ENCODE measurements at places on chromosomes 13 and 19.

DNA sequence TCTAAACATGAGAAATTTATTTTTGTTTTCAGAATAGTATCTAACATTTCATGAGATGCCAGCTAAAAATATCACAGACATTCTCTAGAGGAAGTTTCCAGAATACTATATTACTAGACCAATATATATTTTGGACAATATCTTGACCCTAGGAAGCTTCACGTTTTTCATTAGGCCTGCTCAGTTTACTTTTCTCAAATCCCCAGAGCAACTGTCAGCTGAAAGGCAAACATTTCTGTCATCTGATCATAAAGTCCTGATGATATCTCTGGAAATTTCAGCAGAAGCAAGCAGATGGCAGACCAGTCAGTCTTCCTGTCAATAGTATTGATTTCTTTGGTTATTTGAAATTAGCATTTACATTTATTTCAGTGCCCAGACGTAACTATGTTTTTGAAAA, 4.0 kb downstream of the POSTN start:
- DNase-seq, result no peak

GRCh38 chr19:1017115-1017905, 3.6 kb downstream of the TMEM259 start:
- DNase-seq, result no peak

DNA sequence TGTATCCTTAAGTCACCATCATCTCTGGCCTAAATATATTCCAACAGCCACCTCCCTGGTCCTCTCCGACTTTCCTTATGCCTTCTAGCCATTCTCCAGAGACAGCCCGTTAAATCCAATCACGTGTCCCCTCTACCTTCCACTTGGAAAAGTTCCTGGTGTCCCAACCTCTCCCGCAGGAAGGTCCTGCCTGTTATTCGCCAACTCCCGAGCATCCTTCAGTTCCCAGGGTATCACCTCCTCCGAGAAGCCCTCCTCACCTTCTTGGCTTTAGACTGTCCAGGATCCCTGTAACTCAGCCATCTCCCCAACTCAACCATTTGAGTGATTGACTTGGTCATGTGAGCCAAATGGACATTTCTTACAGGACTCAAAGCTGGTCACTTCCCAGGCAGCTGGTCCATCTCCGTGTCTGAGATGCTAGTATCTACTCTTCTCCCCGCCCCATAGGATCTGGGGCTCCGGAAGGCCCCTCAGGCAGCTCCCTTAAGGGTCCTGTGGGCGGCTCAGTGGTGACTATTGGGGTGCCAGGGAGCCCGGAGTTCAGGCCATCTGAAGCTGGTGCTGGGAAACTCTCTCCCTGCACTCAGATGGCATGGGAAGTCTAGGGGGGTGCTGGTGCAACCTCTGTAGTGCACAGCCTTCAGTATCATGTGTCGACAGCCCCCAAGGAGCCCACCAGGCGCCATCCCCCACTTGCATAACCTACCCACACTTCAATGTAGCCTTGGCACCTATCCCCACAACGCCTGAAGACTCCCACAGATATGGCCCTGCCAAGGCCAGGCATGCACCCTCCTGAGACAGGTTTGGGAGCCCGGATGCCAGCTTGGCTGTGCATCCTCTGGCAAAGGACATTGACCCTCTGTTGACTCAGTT, 27.9 kb upstream of the NANOS3 start:
- no peak for DNase-seq

DNA sequence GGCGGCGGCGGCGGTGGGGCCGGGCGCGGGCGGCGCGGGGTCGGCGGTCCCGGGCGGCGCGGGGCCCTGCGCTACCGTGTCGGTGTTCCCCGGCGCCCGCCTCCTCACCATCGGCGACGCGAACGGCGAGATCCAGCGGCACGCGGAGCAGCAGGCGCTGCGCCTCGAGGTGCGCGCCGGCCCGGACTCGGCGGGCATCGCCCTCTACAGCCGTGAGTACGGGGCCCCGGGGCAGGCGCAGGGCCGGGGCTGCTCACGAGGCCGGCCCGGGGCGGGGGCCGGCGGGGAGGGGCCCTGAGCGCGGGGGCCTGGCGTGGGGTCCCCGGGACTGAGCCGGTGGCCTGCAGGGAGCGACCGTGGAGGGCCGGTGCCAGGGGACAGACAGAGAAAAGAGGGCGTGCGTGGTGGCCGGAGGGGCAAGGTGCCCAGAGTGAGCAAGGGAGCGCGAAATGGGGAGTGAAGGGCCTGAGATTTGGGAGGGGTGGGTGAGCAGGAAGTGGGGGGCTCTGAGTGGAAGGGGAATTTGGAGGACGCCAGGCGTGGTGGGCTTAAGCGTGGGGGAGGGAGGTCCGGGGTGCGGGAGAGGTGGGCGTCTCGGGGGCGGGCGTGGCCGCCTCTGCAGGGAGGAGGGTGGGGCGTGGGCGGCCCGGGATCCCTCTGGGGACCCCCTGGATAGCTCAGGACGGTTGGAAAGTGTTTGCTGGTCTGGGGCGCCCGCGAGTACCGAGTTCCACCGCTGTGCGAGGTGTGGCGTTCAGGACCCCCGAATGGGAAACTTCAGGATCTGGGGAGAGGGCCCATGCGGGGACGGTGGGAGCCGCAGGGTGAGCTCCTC, 575 bp downstream of the CARM1 start:
- no peak for DNase-seq

DNA sequence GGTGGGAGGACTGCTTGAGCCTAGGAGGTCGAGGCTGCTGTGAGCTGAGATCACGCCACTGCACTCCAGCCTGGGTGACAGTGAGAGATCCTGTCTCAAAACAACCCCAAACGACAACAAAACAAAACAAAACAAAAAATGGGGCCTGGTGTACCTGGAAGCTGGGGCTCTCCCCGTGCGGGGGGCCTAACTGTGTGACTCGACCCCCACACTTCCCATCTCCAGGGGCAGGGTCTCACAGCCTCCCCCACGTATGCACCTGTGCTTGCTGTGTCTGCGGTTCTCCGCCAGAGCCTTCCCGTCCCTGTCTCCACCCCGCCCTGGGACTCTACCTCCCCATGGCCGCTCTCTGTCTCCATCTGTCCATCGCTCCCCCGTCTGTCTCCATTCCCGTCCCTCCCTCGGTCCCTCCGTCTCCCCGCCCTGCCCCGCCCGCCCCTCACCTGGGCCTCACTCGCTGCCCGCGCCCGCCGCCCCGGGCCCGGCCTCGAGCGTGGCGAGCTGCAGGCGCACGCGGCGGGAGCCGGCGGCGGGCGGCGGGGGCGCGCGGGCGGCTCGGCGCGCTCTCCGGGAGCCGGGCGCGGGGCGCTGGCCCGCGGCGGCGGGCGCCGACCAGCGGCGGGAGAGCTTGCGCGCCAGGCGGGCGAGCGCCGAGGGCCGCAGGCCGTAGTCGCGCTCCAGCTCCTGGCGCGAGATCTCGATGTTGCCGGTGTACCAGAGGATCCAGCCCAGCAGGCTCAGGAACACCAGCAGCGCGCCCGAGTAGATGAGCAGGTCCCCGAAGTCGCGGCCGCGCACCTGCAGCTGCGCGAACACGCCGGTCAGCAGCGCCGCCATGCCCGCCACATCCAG, 587 bp downstream of the TMEM238 start:
- no peak for DNase-seq

DNA sequence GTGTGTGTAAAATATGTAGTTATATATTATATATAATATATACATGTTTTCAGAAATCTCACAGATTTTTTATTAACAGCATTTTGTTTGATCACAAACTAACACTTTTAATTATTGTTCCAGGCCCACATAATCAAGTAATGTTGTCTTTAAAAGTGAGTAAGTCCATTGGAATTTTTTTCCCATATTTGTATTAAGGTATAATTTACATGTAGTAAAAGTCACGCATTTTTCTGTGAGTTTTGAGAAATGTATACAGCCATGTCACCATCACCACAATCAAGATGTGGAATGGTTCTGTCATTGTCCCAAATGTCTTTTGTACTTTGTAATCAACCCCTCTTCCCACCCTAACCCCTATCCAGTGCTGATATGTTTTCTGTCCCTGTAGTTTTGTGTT, 120.0 kb upstream of the RFC3 start:
- no peak for DNase-seq

DNA sequence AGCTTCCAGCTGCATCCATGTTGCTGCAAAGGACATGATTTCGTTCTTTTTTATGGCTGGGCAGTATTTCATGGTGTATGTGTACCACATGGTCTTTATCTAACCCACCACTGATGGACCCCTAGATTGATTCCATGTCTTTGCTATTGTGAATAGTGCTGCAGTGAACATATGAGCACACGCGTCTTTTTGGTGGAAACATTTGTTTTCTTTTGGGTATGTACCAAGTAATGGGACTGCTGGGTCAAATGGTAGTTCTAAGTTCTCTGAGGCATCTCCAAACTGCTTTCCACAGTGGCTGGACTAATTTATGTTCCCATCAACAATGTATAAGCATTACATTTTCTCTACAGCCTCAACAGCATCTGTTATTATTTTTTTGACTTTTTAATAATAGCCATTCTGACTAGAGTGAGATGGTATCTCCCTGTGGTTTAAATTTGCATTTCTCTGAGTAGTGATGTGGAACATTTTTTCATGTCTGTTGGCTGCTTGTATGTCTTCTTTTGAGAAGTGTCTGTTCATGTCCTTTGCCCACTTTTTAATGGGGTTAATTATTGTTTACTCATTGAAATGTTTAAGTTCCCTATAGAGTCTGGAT, 6.8 kb upstream of the UBE2L5 start:
- DNase-seq, result no peak

DNA sequence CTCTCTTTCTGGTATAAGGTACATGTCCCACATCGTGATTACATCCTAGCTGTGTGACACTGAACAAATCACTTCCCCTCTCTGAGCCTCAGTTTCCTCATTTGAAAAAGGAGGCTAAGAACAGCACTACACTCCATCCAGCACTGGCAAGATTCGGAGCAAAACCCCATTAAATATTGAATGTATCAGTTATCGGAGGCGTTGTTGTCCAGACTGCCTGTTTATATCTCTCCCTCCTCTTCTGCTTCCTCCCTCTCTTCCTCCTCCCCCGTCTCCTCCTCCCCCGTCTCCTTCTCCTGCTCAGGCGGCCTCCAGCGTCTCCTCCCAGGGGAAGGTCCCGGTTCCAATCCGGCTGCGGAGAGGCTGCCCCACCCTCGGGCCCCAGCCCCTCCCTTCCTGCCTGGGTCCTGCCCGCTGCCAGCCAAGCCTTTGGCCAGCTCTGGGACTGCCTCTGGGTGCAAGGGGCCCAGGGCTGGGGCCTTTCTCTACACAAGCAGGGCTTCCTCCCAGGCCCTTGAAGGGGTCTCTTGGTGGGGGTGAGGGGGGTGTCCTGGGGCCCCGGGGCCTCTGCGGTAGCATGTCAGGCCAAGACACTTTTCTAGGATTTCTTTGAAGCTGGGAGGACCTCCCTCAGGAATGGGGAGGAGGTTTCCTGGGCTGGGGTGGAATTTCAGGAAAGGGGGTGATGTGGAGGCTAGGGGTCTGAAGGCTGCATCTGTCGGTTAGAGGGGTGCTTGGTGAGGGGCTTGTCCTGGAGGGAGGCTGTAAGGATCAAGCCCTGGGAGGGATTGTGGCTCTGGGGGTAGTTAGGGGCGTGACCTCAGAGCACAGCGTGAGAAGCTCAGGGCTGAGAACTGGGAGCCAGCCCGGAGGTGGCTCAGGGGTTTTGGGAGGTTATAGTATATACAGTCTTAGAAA, 1.9 kb downstream of the RRAS start:
- no peak for DNase-seq

GRCh38 chr19:28556371-28556770, 656.6 kb downstream of the UQCRFS1 start:
- DNase-seq, result no peak

GRCh38 chr13:65768545-65768944, 1461.6 kb downstream of the PCDH9 start:
- DNase-seq, result no peak

DNA sequence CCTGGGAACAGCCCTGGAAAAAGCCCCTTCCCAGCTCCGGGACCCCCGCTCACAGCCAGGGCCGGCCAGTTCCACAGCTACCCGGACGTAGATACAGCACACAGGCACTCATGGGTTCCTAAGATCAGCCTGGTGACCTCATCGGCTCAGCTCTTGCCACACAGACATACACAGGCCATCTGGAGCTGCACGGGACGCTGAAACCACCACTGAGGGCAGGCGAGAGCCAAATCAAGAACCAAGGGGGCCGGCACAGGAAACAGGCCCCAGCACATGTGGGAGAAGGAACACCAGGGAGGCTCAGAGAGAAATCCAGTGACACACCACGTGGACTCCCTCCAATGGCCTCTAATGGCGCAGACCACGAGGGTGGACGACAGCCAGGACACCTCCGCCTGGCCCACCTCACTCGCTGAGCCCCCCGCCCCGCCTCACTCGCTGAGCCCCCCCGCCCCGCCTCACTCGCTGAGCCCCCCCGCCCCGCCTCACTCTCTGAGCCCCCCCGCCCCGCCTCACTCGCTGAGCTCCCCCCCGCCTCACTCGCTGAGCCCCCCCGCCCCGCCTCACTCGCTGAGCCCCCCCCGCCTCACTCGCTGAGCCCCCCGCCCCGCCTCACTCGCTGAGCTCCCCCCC, 69.7 kb upstream of the C13orf46 start:
- no peak for DNase-seq

GRCh38 chr13:113365583-113365970, 1.6 kb upstream of the GRTP1 start:
- DNase-seq, result no peak

DNA sequence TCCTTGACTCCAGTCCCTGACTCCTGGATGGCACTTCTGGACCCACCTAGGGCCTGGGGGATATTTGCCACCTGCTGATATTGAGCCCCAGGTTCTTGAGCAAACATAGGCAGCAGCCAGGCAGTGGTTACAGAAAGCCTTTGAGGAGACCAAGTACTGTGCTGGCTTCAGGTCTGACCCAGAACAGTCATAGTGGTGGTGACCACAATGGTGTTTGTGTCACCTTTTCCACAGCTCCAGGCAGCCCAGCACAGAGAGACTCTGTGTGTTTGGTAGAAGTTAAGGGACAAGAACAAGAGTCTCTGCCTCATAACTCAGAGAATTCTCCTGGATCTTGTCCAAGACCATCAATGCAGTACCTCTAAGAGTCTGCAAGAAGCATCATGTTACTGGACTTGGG, 14.6 kb upstream of the CLC start:
- no peak for DNase-seq

- no peak for DNase-seq
These were observed 20.3 kb upstream of the CRTC1 start for GRCh38 chr19:18662972-18663732.

DNA sequence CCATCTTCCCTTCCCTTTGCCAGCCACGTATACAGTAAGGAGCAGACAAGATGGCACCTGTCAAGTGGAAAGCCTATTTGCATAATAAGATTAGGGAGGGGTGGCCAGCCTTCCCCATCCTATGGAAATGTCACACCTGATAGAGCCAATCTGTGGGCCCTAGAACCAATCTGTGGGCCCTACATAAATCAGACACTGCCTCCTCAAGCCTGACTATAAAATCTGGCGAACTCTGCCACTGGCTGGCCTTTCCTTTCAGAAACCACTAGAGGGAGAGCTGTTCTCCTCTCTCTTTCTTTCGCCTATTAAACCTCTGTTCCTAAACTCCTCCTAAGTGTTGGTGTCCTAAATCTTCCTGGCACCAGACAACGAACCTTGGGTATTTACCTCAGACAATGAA, 231.5 kb upstream of the KLHL1 start:
- DNase-seq, result no peak

- DNase-seq, result no peak
These were observed 13.3 kb downstream of the NDUFB7 start for GRCh38 chr19:14558370-14559066.

GRCh38 chr13:51331354-51331861, 8.1 kb upstream of the SERPINE3 start:
- DNase-seq, result no peak

- DNase-seq, result no peak
These were observed 25.6 kb downstream of the DHRS12 start for GRCh38 chr13:51778392-51778791.

- DNase-seq, result no peak
These were observed 2743.3 kb upstream of the PCDH20 start for GRCh38 chr13:64158908-64159307.
